Upper lobe of left lung (tissue), 6 donors: ENCODE measurements at places on chromosomes 7 and 10. TPM values are rescaled to one million over a fixed set of nuclear protein-coding genes. Genes with fewer than 3 reads are reported as not detected.

Gene EPHA1
- 5.3 TPM for total RNA-seq

Gene ZNF727
- total RNA-seq = 1.1 TPM

Gene SLC18A2
- 0.44 TPM for total RNA-seq

Gene HMX3
- total RNA-seq = not detected

Gene WNT8B
- total RNA-seq = not detected

Gene IFIT5
- 6.5 TPM for total RNA-seq

Gene NUP42
- total RNA-seq = 28.6 TPM

Gene SPDYE2B
- total RNA-seq = not detected

Gene UPK3BL1
- total RNA-seq = 21.3 TPM

Gene CCDC136
- 1.1 TPM for total RNA-seq

Gene FAM131B
- not detected for total RNA-seq

Gene NAT16
- not detected for total RNA-seq

Gene STEAP4
- total RNA-seq = 74.6 TPM

Gene TFR2
- total RNA-seq = 2.1 TPM

Gene WNT2
- 12.6 TPM for total RNA-seq

Gene ZNF655
- 161 TPM for total RNA-seq

Gene NPSR1
- total RNA-seq = not detected

Gene CLEC5A
- 11.6 TPM for total RNA-seq

Gene TMEM225B
- total RNA-seq = 1.4 TPM

Gene ITIH2
- 0.61 TPM for total RNA-seq

Gene MKI67
- total RNA-seq = 2.2 TPM

Gene ITGB8
- total RNA-seq = 23.6 TPM

Gene FAM13C
- 15.7 TPM for total RNA-seq

Gene COBL
- 27.0 TPM for total RNA-seq

Gene FFAR4
- 8.4 TPM for total RNA-seq

Gene NXPH1
- total RNA-seq = not detected

Gene PLXNA4
- 1.8 TPM for total RNA-seq

Gene DIP2C
- 13.5 TPM for total RNA-seq

Gene UNCX
- not detected for total RNA-seq

Gene NODAL
- total RNA-seq = not detected

Gene TCTN3
- total RNA-seq = 26.0 TPM

Gene CALHM3
- 0.30 TPM for total RNA-seq

Gene HOXA7
- 2.8 TPM for total RNA-seq

Gene GPRIN2
- 59.8 TPM for total RNA-seq

Gene GATA3
- 1.8 TPM for total RNA-seq

Gene GFRA1
- under 0.01 TPM for total RNA-seq

Gene LIPK
- total RNA-seq = not detected

Gene TMEM270
- not detected for total RNA-seq

Gene OLAH
- 5.6 TPM for total RNA-seq

Gene BTBD16
- total RNA-seq = 1.8 TPM

Gene C10orf67
- total RNA-seq = 7.3 TPM

Gene DNAJB12
- total RNA-seq = 81.7 TPM

Gene FGFBP3
- total RNA-seq = 1.4 TPM

Gene HOXA2
- not detected for total RNA-seq

Gene AKR1B15
- total RNA-seq = not detected

Gene A1CF
- not detected for total RNA-seq

Gene NRP1
- total RNA-seq = 61.1 TPM

Gene CFAP69
- total RNA-seq = 4.8 TPM

Gene MSRB2
- total RNA-seq = 18.2 TPM

Gene GRM3
- not detected for total RNA-seq
